ENCODE measurements at places on chromosomes 12 and 14.

DNA sequence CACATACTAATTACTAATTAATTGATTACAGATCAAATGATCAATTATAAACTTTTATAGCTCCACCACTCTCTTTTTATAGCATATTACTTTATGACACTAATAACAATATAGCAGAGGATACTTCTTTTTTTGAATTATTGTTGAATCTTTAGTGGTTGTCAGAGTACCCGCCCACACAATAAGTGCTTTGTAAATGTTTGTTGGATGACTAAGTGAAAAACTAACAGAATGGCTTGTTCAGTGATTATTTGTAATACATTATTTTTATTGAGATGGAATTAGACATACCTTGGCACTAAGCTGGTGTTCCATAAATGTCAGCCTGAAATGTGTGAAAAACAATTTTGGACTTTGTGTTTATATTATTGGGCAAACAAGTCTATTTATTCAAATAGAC is 670.5 kb upstream of the ATXN7L3B start:
- no peak for DNase-seq

GRCh38 chr12:56751712-56752598 is at the start of gene PRIM1:
TSS of gene PRIM1 (minus strand) at chr12:56752323. CDS start at chr12:56752298, 25 bp downstream.
- peak; percentile 94 for DNase-seq

DNA sequence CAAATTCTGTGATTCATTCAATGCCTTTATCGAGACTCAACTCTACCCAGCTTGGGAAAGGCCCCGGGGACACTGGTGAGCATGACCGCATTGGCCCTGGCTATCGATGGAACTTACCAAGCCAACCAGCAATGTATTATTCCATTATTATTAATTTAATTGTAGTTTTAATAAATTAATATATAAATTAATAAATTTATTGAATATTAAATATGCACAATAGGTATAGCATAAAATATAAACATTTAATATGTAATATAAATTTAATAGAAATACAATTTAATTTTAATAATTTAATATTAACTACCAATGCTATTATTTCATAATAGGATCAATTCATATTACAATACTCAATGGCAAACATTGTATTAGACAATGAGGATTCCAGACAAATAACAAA is 163.4 kb downstream of the DPF3 start:
- DNase-seq, result no peak

- peak; percentile 18 for DNase-seq
These were observed 49.5 kb upstream of the DLK1 start for GRCh38 chr14:100677152-100677551.

- DNase-seq, result no peak
These were observed 64.9 kb downstream of the LLPH start for GRCh38 chr12:66065641-66066136.

- DNase-seq, result no peak
These were observed 313.3 kb downstream of the MED13L start for GRCh38 chr12:115964214-115964613.

GRCh38 chr12:642633-643474 is 20.4 kb downstream of the NINJ2 start:
- DNase-seq, result peak; percentile 97

GRCh38 chr12:91804533-91804932 is 341.1 kb downstream of the BTG1 start:
- DNase-seq, result no peak

GRCh38 chr12:98151105-98151590 is 364.2 kb upstream of the TMPO start:
- no peak for DNase-seq

DNA sequence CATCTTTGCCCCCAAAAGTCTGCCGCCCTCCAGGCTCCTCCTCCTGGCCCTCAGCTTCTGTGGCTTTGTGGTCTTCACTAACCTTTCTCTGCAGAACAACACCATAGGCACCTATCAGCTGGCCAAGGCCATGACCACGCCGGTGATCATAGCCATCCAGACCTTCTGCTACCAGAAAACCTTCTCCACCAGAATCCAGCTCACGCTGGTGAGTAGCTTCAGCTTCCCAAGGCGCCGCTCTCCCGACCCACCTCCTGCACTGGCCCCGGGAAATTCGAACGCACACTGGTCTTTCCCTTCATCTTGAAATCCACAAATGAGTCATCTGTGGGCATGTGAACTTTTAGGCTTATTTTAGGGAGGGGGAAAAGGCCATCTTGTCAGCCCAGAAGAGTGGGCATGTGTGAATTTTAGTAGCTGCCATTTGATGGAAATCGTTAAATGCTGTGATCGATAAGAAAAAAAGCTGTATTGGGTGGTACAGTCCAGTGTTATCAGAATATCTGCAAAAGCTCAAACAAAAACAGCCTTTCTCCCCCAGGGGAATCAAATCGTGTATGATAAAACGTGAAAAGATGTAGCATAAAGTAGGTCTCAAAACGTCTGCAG is 700 bp downstream of the SLC35E3 start:
- DNase-seq, result peak; percentile 61

- DNase-seq, result no peak
These were observed 30.0 kb downstream of the MMP17 start for GRCh38 chr12:131857908-131858850.

GRCh38 chr14:103550451-103551337 is 11.8 kb downstream of the BAG5 start:
- DNase-seq, result no peak

DNA sequence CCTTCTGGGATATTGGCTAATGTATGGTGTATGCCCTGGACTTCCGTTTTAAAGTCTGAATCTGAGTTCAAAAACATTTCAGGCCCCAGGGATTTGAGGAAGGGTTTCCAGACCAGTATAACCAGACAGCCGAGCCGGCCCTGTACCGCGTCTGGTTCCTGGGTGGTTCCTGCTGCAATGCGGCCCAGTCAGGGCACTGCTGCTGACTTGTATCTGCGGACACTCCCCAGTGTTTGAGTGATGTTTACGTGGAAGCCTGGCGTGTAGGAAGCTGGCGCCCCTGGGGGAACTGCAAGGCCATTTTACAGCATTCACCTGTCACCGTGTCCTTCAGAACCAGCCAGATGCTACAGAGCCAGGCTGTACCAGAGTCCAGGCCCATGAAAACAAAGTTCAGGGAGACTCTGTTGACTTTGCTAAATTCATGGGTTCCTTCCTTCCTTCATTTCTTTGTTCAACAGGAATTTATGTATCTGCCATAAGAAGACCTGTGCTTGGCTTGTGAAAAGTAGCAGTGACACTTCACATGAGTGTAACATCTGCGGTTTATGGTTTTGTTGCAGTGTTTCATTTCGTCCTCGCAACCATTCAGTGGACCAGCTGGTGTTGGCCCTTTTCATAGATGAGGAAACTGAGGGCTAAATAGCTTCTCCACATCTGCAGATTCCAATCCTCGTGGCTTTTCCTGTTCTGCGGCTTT is 16.8 kb downstream of the EML1 start:
- no peak for DNase-seq

- DNase-seq, result no peak
These were observed 54.7 kb downstream of the PITPNM2 start for GRCh38 chr12:123096182-123096581.

DNA sequence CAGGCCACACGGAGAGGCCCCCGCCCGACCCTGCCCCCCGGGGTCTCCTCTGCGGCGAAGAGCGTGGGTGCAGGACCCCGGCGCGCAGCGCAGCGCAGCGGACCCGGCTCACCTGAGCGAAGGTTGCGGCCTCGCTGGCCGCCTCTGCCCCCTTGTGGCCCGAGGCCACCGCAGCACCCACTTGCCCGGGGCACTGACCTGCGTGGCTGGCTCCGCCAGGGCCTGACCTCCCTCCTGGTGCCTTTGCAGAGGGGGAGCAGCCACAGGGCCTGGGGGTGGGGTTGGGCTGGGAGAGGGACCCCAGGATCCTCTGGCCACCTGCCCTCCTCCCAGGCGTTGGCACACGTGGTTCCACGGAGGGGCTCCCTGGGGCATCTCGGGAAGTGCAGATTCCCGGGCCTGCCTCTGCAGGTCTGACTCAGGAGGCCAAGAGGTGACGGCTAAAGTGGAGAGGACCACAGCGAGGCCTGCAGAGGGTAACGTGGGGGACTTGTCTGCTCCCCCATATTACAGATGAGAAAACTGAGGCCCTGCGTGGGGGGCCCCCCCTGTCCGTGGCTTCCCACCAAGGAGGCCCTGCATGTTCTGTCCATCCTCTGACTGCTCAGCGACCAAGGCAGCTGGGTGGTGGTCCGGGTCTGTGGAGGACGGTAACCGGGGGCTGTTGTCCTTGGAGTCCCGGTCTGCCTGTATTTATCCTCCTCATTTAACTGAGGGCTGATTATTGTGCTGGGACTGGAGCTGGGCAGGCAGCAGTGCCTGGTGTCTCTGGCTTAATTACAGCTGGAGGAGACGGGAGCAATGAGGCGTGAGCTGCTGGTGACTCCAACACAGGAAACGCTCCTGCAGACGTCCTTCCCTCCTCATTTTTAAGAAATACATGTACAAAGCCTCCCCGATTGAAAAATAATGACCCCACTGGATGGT is 67.9 kb upstream of the BEGAIN start:
- DNase-seq, result peak; percentile 32

- no peak for DNase-seq
These were observed 365.1 kb upstream of the SFSWAP start for GRCh38 chr12:131345521-131346436.

DNA sequence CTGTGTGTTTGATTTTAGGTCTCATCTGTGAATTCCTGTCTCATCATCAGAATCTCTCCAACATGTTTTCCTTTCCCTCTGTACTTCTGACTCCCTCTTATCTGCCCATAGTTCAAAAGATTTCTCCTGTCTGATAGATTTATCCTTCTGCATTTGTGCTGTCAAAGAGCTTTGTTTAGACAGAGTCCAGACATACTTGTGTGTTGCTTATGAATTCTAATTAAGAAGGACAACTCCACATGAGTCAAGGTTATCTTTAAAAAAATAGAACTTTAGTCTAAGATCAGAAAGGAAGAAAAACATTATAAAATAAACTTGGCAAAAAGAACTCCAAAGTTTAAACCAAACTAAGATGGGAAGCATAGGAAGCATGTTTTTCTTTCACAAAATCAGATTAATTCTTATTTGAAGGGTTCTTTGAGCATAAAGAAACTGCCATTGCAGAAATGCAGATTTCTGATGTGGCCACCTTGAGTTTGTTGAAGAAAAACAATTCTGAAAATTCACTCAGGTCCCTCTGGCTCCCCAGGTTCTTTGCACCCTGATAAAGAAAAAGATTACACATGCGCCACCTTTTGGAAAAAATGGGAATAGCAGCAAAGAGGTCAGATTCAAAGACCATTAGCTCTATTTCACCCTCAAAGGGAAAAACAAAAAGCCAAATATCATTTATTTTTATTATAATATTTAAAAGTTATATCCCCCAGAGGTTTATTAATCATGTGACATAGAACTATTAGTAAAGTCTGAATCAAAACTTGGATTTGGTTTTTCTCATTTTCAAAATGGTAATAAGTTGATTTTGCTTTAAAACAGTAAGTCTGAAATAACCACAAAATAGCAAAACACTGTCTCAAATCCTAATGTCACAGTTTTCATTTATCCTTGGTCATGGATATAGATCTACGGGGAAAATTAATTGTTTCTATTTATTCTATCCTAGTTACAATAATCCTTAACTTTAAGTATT is 143.7 kb upstream of the DCN start:
- DNase-seq, result peak; percentile 51

GRCh38 chr14:55805250-55805649 is 225.2 kb downstream of the KTN1 start:
- DNase-seq, result no peak

DNA sequence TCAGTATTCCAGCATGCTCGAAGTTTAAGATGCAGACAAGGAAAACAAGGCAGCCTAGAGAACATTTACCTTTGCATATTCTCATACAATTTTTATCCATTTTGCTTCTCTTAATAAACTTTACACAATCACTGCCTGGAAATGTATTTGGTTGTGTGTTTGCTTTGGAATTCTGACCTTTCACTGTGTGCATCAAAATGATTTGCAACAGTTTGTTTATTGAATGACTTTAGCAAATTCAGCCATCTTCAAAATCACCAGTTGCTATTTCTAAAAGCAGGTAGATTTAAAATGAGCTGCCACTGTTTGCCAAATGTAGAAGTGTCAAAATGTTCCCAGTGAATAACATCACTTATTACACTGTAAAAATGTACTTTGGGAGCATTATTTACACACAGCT is 669.9 kb downstream of the SLC16A7 start:
- DNase-seq, result no peak

DNA sequence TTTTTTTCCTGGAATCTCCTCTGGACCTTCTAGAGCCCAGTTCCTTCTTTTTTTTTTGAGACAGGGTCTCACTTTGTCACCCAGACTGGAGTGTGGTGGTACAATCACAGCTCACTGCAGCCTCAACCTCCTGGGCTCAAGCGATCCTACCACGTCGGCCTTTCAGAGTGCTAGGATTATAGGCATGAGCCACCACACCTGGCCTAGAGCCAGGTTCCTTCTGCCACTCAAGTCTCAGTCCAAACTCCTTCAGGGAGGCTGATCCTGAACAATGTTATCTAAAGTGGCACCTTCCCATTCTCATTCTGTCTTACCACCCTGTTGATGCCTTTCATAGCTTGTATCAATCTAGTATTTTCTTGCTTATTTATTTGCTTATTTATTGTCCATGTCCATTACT is 22.3 kb upstream of the ELK3 start:
- no peak for DNase-seq

GRCh38 chr12:72699362-72699761 is 427.2 kb downstream of the TRHDE start:
- DNase-seq, result no peak

GRCh38 chr12:30286345-30286926 is 409.2 kb downstream of the IPO8 start:
- no peak for DNase-seq

GRCh38 chr14:21923820-21924219 is 250.2 kb upstream of the OR4E1 start:
- DNase-seq, result no peak

DNA sequence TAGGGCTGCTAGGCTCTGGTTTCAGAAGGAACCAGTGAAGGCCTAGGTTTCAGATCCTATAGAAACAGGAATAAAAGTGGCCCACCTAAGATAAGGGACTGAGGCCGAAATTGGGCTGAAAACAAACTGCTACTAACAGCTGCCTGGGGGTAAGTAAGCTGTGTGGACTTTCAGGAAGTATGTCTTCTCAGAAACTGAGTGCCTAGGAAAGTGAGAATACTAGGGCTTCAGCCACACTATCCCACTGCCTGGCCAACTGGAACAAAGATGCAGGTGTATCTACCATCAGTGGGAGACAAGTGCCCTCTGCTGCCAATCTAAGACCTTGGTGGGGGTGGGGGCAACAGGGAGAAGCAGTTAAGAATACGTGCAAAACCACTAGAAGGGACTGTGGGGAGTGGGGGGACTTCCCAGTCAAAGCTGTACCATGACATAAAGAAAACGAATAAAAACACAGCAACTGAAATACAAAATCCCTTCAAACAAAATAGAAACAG is 82.5 kb downstream of the MED13L start:
- DNase-seq, result no peak

DNA sequence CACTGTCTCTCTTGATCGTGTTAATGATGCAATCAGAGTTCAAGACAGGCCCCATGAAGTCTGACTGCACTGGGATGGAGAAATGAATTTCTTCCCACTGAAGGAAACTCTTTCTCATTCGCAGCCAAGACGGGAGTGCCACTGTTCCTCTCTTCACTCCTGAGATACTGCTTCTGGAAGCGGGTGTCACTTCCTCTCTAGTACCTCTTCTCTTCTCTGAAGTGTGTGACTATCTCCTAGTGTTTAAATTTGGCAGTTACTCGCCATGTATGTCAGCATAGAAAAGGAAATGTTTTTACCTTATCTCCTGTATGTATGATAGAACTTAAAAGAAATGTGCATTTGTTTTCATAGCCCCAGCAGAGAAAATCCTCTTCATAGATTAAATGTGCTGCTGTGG is 215.2 kb downstream of the ANO6 start:
- DNase-seq, result peak; percentile 5

- DNase-seq, result no peak
These were observed 124.7 kb downstream of the DAAM1 start for GRCh38 chr14:59313144-59313651.

GRCh38 chr14:77041881-77042545 is 13.5 kb upstream of the IRF2BPL start:
- peak; percentile 74 for DNase-seq

Measured in suppressor macrophage (primary cell).